HCT116 (cell line): ENCODE measurements at places on chromosomes 11 and 22. TPM values are rescaled to one million over a fixed set of nuclear protein-coding genes. Genes with fewer than 3 reads are reported as not detected.

Gene SLC22A8
- total RNA-seq: not detected

GRCh38 chr11:73393479-73394415 is 17.5 kb downstream of the RELT start:
- H3K27ac ChIP-seq: no peak overlapping the region
- no peaks in the 10 kb centered on the region for H3K27me3 ChIP-seq
- no peak overlapping the region for H3K4me3 ChIP-seq
- peak; percentile 41 for DNase-seq
- H3K4me1 ChIP-seq: peaks cover 5% of the 10 kb centered on the region; the same call in 1 of the 2 replicates
- H3K36me3 ChIP-seq: peaks cover 2% of the 10 kb centered on the region; the same call in 1 of the 2 replicates

- H3K4me3 ChIP-seq: no peak overlapping the region
- no peaks in the 10 kb centered on the region for H3K36me3 ChIP-seq
- DNase-seq: no peak
- H3K4me1 ChIP-seq: no peaks in the 10 kb centered on the region
- H3K27me3 ChIP-seq: no peaks in the 10 kb centered on the region
- no peak overlapping the region for H3K27ac ChIP-seq
Measured at GRCh38 chr11:42536611-42537360, 775.0 kb upstream of the API5 start.

Gene PRDM11
- 9.3 TPM for total RNA-seq

DNA sequence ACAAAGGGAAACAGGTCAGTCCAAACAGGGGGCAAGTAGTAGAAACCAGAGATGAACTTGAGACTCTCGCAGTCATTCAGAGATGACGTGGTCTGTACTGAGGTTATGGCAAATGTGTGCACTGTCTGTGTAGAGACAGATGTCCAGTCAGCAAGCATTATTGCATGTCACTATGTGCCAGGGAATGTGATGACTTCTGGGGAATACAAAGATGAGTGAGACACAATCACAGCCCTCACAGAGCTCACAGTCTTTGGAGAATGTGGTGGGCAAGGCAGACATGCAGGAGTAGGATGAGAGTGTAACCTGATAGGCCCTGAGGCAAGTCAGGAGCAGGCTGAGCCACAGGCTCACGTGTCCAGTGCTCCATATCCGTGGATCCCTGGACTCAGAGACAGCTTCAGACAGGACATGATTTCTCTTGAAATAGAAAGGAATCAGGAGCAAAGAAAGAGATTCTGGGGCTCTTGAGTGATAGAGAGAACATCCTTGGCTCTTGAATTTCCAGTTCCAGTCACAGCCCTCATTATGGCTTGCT is 550.7 kb downstream of the ETS1 start:
- H3K4me1 ChIP-seq: no peaks in the 10 kb centered on the region
- no peak overlapping the region for H3K27ac ChIP-seq
- no peaks in the 10 kb centered on the region for H3K36me3 ChIP-seq
- DNase-seq: no peak

Gene OR52N4
- total RNA-seq: not detected

DNA sequence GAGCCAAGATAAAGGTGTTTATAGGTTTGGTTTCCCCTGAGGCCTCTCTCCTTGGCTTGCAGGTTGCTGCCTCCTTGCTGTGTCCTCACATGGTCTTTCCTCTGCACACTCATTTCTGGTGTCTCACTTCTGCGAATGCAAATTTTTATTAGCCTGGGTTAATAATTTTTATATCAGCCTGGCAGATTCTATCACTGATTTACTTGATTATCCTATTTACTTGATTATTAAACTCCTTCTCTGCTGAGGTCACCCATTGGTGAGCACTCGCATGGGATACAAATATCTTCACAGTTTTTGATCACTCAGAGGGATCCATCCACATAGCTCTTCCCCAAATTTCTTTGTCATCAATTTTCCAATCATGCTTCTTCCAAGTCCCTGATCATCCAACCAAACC is 90.9 kb upstream of the IGLL5 start:
- no peaks in the 10 kb centered on the region for H3K36me3 ChIP-seq
- no peak for DNase-seq
- H3K4me1 ChIP-seq: no peaks in the 10 kb centered on the region
- no peaks in the 10 kb centered on the region for H3K27me3 ChIP-seq
- no peak overlapping the region for H3K27ac ChIP-seq
